Astrocyte of the hippocampus (primary cell): ENCODE measurements at places on chromosomes 7 and 10.

GRCh38 chr7:140230516-140230860, 53.7 kb upstream of the KDM7A start:
- no peak for DNase-seq

DNA sequence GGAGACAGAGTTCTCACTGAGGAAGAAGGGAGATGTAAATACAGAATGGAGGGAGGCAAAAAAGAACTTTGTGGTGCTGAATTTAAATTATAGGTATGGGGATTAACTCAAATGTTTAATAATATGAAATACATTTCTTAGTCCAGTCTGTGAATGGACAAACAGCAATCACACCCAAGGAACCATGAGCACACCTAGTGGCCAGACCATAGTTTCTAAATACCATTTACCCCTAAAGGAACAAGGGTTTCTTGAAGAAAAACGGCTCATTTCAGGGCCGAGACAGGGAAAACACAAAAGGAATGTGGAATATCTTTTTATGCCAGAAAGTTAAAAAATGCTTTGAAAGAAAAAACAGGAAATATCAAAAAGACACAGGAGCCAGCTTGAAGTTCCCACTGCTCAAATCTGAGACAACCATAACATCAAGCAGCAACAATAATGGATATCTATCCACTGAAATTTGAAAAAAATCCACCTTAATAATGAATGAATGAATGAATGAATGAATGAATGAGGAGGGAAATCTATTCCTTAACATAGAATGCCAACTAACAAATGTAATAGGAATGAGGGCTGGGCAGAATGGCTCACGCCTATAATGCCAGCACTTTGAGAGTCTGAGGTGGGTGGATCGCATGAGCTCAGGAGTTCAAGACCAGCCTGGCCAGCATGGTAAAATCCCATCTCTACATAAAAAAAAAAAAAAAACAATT, 8.6 kb downstream of the IPMK start:
- no peak for DNase-seq

DNA sequence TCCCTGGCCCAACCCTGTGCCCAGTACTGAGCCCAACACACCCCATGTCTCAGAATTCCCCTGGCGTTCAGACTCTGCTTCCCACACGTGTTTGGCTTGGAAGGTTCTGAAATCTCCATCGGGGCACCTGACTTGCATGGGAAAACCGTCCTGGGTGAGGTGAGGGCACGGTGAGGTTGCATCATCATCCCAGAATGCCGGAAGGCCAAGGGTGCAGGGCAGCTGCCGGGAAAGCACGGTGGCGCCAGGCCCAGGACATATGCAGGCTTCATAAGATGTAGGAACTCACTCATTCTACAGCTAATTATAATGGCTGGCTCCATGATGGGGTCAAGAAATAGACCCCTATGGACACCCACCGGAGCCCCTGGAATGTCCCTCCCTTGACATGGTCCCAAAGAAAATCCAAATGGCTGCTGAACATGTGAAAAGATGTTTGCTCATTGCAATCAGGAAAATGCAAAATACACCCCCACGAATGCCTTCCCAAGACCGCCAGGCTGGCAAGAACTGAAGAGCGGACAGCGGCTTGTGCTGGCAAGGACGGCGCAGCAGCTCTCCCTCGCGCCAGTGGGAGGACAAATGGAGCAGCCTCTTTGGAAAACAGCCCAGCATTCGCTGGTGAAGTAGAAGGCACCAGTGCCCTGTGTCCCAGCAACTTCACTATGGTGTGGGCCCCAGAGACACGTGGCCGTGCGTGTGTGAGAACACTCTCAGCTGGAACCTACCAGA, 2.3 kb downstream of the KNDC1 start:
- DNase-seq = peak; percentile 33

GRCh38 chr7:108145401-108145800, 15.2 kb upstream of the LAMB4 start:
- no peak for DNase-seq

DNA sequence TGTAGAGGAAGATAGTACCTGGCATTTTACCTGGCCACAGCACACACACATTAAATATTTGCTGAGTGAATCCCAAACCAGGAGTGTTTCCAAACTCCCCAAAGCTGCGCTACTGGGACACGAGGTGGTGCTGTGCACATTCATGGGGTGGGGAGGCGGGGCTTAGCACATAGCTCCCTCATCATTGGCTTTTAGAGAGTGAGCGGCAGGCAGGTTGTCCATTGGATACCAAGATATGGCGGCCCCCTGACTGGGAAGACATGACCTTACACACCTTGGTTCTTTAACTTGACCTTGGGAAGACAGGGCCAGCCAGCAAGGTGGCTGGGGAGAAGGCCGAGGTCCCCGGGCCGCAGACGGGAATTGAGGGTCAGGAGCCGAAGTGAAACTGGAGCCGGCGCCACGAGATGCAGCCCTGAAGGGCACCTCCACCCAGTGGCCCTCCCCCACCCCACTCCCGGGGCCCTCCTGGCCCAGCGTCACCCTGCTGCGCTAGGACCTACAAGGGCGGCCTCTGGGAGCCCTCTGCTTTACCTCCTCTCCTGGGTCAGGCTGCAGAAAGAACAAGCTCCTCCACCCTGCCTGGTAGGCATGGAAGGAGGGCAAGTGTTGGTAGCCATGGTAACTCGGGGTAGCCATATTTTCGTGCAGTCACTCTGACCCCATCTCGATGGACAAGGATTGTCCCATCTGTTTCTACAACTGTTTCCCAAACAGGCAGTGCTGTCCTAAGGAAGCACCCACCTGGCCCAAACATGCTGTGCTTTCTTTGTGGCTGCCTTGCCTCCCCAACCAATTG, 24.0 kb downstream of the TMEM176A start:
- DNase-seq = no peak

GRCh38 chr7:17682586-17682985, 257.7 kb downstream of the SNX13 start:
- no peak for DNase-seq

DNA sequence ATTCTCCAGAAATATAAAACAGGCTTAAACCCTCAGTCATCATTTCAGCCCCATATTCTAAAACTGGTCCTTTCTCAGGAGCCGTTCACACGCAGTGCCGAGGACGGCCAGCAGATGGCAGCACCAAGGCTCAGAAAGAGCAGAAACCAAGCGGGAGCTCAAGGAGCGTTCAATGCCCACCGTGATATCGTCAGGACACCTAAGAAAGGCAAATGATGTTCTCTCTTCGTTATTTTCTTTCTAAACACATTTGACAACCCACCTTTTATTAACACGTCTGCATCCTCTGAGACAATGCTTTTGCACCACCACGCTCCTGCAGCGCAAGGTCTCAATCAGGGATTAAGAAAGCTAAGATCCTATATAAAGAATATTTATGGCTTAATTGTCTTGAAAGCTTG, 45.7 kb upstream of the RBM33 start:
- DNase-seq = peak; percentile 86

- DNase-seq = no peak
Observed at GRCh38 chr10:37495415-37495814, 362.0 kb downstream of the ZNF248 start.

DNA sequence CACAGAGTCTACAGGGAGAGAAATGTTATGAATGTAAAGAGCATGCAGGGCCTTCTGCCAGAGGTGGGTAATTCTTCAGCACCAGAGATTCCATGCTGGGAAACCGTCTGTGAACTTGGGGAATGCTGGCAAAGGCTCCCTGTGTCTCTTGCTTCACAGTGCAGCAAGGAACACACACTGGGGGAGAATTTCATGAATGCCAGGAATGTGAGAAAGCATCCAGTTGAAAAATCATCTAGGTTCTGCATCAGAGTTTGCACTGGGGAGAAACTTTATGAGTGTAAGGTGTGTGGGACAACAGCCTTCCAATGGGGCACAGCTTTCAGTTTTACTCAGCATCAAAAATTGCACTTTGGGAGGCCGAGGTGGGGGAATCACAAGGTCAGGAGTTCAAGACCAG, 224.3 kb upstream of the IGFBP3 start:
- peak; percentile 98 for DNase-seq

DNA sequence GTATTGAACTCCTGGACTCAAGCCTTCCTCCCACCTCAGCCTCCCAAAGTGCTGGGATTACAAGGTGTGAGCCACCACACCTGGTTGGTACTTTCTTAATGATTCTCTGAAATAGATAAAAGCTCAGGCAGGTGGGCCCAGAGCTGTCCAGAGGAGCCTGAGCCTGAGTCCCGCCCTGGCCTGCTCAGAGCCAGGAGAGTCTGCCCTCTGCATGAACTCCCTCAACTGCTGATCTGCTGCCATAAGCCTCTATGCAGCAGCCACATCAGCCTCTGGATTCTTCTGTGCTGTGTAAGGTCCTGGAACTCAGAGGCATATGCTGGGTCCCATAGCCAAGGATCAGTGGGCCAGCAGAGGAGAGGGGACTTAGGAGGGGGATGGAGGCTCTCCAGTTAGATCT, 23.1 kb upstream of the DDIT4 start:
- DNase-seq = peak; percentile 85

- peak; percentile 56 for DNase-seq
Observed at GRCh38 chr7:23184709-23185359, 3.0 kb downstream of the NUP42 start.

- peak; percentile 1 for DNase-seq
Observed at GRCh38 chr10:20694296-20694695, 202.8 kb downstream of the NEBL start.

DNA sequence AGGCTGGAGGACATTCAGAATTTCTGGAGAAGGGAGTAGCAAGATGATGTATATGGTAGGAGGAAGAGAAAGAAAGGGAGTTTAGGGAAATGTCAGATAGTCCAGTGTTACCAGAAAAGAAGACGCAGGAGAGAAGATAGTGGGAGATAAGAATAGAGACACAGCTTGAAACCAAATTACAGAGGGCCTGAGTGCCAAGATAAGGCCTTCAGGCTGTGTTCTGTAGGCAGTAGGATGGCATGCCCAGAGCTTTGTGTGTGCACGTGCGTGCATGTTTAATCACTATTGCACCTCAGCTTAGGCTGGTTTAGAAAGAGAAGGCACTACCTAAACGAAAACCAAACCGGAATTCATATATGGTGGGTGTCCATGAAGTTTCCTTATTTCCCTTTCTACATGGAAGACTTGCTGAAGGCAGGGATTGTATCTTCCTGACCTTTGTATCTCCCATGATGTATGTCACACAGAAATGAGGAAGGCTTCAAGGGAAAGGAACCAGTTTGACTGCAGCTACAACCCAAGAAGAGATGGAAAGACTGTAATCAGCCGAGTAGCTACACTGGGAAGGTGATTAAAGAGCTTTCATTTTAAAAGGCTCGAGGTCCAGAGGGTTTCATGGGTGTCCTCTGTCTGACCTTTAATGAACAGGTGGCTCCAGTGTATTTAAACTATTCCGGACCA, 35.8 kb upstream of the BHLHA15 start:
- DNase-seq = no peak

- no peak for DNase-seq
Observed at GRCh38 chr7:105748701-105749100, 127.7 kb downstream of the ATXN7L1 start.

DNA sequence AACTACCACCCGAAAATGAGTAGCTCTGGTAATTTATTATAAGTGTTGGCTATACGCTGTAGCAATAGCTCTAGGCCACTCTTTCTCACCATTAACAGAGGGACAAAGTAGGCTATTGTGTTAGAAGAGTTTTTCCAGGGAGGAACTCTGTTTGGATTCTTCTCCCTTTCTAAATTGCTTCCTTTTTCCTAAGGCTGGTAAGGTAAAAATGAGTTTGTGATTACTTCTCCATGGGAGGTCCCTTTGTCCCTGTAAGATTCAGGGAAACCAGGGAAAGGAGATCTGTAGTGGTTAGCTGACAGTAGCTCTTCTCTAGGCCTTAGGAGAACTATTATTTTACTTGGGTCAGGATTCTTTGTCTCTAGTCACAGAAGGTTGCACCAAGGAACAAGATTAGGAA, 23.2 kb upstream of the SEMA3E start:
- DNase-seq = no peak

- no peak for DNase-seq
Observed at GRCh38 chr10:114652402-114653368, 5.4 kb downstream of the ABLIM1 start.

DNA sequence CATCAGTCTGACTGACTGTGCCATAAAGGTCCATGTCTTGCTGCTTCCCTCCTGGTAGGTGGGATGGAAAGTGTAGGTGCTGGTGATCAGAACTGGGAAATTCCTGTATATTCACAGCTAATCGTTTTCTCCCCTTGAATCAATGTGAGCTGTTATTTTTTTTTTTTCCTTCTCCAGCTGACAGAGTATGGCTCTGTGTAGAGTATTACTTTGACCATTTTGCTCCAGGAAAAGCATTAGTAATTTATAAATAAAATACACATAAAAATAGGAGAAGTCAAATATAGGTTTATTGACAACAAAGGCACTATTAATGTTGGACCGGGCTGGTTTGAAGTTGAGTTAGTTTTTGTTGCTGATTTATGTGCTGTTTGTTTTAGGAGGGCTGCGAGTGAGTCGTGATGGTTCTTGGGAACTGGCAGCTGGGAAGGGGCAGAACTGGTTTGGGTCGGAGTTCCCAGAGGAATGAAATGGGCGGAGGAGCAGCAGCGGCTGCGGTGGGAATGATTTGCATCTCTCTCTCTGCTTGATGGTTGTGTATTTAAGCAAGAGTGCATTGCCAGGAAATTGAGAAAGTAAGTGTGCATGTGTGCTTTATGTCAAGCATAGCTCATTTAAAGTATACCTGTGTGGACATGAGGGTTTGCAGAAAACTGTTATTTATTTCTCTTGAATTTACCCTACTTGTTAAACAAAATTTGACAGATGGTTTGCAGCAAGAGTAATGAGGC, 80.9 kb downstream of the LRMDA start:
- DNase-seq = peak; percentile 32

DNA sequence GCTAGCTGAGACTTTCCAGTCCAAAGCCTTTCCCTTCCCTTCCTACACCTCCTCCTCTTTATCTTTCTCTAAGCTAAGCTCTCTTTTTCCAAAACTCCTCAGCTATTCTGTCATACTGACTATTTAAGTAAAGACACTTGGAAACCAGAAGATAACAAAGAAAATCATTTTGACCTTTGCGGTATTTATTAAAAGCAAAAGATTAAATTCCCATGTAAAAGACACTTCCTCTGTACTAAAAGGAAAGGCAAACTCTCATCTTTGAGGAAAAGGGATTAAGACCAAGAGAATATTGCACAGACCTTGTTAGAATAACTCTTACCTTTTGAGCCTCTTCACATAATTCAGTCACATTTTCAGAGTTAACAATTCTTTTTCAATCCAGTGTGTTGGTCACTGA, 15.8 kb downstream of the ST8SIA6 start:
- DNase-seq = no peak

DNA sequence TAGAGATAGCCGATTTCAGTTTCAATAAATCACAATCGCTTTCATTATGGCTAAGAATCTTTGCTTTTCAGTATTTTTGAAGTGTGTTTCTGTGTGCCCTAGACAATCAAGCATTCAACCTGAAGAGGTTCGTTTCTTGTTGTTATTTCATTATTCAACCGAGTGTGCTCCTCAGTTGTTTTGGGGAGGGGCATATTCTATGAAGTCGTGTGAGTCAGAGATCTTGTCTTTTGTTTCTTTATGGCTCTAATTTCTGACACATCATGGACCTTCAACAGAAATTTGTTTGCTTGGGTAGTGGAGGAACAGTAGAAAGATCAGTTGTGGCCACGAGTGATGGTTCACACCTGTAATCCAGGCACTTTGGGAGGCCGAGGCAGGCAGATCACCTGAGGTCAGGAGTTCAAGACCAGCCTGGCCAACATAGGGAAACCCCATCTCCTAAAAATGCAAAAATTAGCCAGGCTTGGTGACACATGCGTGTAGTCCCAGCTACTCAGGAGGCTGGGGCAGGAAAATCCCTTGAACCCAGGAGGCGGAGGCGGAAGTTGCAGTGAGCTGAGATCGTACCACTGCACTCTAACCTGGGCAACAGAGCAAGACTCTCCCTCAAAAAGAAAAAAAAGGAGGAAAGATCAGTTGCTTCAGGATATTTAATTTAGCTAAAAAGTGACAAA, 38.3 kb downstream of the C1QL3 start:
- no peak for DNase-seq
